Pons (tissue), 1 donor: ENCODE measurements at places on chromosomes 12 and 14.

- peak; percentile 81 for DNase-seq
Observed at GRCh38 chr14:99564256-99564925, 39.6 kb downstream of the CCDC85C start.

DNA sequence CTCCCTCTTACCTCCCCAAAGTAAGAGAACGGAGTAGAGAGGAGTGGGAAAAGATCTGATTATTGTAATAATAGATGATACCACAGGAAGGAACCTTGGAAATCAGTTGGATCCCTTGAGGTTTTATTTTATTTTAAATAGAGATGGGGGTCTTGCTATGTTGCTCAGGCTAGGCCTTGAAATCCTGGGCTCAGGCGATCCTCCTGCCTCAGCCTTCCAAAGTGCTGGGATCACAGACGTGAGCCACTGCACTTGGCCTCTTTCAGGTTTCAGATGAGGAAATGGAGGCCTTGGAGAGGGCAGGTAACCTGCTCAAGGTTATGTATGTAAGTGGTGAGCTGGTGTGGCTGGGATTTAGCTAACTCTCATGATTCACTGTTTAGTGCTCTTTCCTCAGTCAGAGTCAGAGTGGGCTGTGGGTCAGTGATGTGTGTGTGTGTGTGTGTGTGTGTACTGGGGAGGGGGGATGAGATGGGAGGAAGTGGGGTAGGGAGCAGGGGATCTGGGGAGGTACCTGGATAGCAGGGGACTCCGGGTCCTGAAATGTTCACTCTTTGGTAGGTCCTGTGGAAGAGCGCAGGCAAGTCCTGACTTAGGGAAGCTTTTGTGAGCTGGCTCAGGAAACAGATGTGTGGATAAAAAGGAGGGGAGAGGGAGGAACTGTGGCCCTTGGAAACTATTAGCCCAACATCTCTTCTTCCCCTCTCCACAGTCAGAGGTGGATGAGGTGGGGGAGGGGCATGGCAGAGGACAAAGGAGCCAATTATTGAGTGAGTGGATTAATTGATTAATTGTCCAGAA, 4.7 kb upstream of the CISTR start:
- no peak for DNase-seq

DNA sequence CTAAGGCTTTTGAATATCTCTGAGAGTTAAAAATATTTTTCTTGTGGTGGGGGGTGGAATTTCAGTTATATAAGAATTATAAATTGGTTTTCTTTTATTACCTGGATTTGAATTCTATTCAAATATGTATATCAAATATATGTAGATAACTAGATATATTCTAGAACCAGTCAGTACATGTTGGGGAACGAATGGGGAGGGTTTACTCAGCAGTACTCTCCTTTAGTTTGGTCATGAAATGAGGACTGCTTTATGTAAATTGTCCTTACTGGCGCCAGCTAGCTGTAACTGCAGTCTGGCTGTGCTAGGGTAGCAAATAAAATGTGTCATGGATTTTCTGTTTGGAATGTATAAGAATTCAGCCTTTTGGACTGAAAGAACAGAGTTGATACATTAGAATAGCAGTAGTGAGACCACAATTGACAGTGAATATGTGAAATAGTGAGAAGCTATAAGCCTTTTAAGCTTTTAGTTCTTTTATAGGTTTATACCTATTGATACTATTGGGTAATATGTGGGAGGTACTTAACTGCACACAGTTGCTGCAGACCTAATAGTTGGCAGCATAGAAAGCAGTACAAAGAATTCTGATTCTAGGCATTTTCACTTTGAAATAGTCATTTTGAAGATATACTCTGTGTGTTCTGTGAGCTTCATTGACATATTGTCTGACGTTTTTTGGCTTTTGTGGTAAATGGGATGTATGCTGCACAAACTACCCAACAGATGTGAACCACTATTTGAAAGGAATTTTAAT, 29.0 kb downstream of the ATF7IP start:
- DNase-seq, result peak; percentile 88

DNA sequence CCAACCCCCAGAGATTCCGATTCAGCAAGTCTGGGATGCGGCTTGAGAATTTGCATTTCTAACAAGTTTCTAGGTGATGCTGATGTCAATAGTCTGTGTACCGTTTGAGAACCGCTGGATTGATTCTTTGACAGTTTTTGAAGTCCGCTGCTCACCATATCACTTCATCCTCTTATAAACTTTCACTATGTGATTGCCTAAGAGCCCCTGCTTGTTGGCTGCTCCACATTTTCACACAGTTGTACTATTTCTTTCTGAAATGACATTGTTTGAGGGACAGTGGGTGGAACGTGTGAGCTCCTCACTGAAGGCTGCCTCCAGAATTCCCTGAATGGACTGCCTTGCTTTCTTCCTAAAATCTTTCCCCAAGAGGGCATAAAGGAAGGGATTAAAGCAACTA, 7.7 kb downstream of the C3AR1 start:
- DNase-seq, result no peak

DNA sequence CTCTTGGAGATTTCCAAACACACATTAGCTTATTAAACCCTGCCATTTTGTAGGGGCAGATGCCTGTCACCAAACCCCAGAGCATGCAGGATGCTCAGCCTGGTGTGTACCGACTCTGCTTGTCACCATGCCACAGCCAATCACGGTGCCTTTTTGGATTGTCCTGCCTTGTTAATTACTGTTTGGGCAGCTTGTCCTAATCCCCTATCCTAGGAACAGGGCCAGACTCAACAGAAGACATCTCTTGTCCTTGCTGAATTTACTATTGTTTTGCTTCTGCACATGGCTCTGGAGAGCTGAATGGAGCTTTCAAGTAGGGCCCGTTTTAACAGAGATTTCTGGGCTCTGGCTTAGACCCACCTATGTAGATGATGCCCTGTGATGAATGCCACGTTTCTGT, 388.5 kb downstream of the AACS start:
- DNase-seq, result peak; percentile 99

GRCh38 chr12:56658921-56659320, 13.1 kb upstream of the ATP5F1B start:
- no peak for DNase-seq

- DNase-seq, result no peak
Observed at GRCh38 chr12:4118601-4119156, 154.9 kb upstream of the CCND2 start.

- DNase-seq, result no peak
Observed at GRCh38 chr12:110277530-110278254, 3.4 kb upstream of the ATP2A2 start.

GRCh38 chr12:82510386-82510785, 152.1 kb downstream of the METTL25 start:
- DNase-seq, result no peak

GRCh38 chr14:50362764-50363713, 33.6 kb downstream of the CDKL1 start:
- no peak for DNase-seq

GRCh38 chr14:64708148-64709004, 4.2 kb downstream of the PLEKHG3 start:
- DNase-seq, result peak; percentile 77

DNA sequence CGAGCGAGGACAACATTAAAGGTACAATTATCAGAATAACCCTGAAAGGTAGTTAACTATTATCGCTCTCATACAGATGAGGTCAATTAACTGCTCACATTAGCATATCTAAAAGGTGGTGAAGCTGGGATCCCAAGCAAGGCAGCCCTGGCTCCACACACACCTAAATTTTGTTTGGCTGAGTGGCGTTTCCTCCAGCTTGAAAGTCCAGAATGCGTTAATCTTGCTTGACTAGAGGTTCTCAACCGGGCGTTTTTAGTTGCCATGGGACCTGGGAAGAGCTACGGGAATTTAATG, 531 bp downstream of the DLGAP5 start:
- DNase-seq, result no peak

DNA sequence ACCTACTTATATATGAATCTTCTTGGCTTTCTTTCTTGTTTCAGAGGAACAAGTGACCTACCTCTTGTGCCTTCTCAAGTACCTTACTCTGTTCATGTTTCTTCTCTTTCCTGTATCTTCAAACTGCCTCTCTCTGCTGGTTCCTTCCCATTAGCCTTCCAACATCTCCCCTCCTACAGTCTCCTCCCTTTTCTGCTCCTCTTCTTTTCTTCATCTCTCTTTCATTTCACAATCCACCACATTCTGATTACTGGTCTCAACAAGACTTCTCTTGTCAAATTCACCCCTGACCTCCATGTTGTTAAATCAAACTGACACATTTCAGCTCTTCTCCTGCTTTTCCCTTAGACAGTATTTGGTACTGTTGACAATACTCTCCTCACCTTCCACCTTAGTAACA, 95.6 kb downstream of the BRMS1L start:
- DNase-seq, result no peak

GRCh38 chr14:50353126-50353525, 41.0 kb downstream of the DMAC2L start:
- no peak for DNase-seq

DNA sequence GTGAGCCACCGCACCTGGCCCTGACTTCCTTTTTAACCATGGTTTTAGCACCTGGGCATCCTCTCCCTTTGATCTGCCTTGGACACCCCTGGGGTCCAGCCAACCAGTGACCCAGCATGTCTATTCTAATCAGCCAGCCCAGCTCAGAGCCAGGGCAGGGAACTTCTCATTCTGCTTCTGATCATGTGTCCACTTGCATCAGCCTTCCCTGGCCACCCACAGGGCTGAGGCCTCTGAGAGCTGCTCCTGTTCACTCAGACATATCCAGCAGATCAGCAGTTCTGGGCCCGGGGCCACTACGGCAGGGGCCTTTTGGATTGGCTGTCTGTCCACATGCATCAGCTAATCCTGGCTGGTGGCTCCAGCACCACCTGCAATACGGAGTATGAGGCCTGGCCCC, 117.9 kb upstream of the MAP1LC3B2 start:
- DNase-seq, result peak; percentile 19

DNA sequence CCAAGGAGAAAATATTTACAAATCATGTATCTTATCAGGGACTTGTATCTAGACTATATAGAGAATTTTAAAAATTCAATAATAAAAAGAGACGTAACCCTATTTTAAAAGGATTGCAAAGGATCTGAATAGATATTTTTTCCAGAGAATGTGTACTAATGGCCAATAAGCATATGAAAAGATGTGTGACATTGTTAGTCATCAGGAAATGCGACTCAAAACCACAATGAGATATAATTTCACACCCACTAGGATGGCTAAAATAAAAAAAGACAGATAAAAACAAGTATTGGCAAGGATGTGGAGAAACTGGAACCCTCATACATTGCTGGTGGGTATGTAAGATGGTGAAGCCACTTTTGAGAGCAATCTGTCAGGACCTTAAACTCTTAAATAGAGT, 141.9 kb upstream of the BMP4 start:
- no peak for DNase-seq

GRCh38 chr14:61486930-61487495, 165.6 kb downstream of the PRKCH start:
- DNase-seq, result no peak

GRCh38 chr12:57754411-57755193, at the start of gene MARCHF9:
TSS of gene MARCHF9 (plus strand) at chr12:57755103. CDS start at chr12:57755529, 426 bp downstream.
- peak; percentile 41 for DNase-seq

DNA sequence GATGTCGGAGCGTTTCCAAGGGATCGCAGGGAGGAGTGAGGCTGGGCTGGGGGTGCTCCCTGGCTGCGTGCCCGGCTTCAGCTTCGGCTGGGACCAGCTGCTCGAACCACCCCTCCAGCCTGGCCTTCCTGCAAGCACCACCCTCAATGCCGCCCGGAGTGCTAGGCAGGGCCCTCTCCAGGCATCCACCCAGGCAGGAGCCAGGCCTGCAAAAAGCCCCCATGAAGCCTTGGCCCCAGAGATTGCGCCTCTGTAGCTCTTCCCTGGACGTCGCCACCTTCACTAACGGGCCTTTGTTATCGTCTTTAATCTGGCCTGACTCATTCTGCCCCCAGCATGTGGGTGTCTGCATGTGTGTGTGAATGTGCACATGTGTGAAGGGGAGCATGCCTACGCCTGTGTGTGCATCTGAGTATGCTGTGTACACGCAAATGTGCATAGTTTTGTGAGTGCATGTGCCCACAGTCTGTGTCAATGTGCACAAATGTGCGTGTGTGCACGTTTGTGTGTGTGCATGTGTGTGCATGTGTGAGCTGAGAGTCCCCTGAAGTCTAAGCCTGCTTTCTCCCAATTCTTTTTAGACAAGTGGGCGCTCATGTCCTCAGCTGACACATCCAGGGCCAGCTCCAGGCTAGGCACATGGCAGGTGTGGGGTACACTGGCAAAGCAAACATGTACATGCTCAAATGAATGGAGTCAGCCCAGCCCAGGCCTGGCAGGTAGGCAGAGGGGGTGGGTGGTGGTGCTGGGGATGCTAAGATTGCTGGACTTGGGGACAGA, 195.4 kb upstream of the C14orf180 start:
- no peak for DNase-seq

DNA sequence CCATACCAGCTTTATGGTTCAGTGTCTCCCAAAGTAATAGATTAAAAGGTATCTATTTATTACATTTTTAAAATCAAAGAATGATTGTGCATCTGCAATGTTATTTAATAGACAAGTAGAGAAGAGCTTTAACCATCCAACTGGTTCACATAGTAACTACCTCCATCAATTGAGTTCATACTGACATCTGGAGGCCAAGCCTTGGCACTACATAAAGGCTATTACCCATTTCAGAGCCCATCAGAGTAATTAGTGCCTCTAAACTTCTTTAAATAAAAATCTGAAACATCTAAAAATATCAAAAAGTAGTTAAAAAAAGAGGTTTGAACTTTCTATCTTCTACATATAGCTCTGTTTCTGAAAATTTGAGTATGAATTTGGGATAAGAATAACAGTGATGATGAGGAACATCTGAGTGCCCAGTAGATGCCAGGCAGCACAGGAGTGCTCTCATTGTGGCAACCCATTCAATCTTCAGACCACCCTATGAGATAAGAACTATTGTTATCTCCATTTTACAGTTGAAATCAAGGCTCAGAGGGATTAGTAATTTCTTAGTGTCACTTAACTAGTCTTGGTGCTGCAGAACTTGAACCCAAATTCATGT, 132.9 kb upstream of the DAAM1 start:
- DNase-seq, result peak; percentile 61

GRCh38 chr14:95696741-95697140, 10.5 kb downstream of the TCL1B start:
- no peak for DNase-seq

DNA sequence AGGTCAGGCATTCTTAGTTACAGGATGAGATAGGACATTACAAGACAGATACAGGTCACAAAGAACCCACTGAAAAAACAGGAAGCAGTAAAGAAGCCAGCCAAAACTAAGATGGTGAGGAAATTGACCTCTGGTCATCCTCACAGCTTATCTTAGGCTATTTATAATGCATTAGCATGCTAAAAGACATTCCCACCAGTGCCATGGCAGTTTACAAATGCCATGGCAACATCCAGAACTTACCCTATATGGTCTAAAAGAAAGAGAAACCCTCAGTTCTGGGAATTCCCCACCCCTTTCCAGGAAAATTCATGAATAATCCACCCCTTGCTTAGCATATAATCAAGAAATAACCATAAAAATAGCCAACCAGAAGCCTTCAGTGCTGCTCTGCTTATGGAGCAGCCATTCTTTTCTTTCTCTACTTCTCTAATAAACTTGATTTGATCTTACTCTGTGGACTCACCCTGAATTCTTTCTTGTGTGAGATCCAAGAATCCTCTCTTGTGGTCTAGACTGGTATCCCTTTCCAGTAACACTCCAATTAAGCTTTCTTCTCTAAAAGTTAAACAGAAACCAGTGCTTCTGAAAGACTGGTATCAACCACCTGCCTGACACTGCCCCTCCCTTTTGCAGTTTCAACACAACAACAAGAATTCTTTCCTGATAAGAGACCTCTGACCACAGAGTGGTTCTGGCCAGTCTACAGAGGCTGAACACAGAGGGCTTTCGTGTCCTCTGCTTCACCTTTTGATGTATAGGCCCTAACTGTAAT, 86.9 kb downstream of the BCAT1 start:
- DNase-seq, result no peak
